NCI-H1436 treated with DMSO at 0.1 percent for 48 hours (cell line): ENCODE measurements at places on chromosomes 1 and 21.

DNA sequence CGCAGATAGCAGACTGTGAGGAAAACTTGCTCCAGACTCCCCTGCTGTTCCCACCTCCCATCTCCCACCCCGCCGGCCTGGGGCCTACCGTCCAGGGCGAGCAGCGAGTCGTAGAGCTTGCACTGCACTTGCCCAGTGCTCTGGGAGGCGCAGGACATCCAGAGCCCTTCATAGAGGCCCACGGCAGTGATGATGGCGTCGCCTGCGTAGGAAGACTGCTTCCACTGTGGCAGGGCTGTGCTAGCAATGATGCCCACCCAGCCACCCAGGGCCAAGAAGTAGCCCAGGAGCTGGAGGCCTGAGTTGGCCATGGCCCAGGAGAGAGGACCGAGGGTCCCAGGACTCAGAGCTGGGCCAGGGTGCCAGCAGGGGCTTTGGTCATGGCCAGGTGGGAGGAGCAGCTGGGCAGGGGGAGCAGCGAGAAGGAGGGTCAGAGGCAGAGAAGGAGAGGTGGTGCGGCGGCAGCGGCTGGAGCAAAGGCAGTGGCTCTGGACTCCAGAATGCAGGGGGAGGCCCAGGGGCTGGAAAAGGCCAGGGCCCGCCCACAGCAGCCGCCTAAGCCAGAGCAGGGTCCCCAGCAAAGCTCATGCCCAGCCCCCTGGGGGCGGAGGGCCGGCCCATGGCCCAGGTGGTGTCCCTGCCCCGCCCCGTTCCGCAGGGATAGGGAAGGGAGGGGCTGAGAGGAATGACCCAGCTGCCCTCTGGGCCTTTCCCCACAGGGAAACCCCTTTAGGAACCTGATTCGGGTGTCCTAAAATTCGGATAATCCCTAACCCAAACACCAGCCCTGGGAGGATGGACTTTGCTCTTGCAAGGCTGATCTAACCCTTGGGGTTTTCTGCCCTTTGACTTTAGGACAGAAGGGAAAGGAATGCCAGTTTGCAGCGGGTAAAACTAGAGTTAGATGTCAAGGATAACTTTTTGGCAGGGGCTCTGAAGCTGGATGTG is at the start of gene CLDN19:
CLDN19 (minus strand) TSS at position 484 of the 948 bp plus-strand sequence; CDS start at position 311, 173 bp downstream.
- no peak for DNase-seq

- no peak for DNase-seq
Observed at GRCh38 chr1:52955129-52955970, 28.3 kb downstream of the SCP2 start.

- DNase-seq = no peak
Observed at GRCh38 chr1:196777603-196778002, 3.0 kb downstream of the CFHR3 start.

DNA sequence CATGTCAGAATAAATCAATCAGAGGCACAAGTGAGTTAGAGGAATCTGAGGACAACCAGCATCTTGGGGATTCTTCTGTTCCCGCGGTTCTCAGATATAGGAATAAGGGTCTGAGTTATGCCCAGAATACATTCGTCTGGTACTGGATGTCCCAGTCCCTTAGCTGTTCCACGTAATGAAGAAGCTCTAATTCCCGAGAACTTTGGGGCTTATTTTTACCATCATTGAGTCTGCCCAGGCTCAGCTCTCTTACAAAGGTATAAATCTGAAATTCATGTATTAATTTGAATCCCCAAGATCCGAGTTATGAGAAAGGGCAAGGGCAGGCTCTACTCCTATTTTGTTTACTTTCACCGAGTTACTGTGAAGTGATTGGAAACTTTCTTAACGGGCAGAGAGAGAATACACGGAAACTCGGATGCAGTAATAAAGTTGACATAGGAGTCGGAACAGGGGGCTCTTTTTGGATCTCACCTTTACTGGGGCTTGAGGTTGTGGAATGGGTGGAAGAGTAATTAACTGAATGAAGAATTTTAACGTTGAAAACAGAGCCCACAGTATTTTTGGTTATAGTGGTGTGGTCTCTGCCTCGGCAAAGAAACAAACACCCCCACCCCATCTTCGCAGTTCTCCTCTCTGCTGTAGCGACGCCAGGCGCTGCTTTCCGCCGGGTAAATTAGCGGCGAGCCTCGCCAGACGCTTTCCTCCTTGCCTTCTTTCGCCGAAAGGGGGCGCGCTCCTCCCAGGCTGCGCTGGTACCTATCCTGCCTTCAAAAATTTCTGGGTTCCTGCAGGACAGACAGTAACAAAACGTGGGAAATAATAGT is 7.1 kb downstream of the PRRX1 start:
- no peak for DNase-seq

DNA sequence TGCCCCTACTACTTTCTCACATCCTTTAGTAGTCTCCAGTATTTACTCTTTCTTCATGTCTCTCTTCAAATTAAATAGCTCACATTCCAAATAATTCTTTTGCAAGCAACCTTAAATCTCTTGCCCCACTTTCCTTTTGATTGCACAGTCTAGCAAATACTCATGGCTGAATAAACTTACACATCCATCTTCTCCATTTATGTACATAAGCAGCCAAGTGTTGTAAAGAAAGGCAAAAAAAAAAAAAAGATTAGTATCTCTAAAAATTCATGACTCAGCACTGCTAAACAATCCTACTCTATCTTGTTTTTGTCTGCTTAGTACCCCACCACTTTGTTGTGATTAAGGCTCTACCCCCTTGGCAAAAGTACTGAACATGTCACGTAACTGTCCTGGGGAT is 42.6 kb downstream of the F13B start:
- no peak for DNase-seq

- no peak for DNase-seq
Observed at GRCh38 chr1:36778740-36779139, 255.6 kb downstream of the GRIK3 start.

DNA sequence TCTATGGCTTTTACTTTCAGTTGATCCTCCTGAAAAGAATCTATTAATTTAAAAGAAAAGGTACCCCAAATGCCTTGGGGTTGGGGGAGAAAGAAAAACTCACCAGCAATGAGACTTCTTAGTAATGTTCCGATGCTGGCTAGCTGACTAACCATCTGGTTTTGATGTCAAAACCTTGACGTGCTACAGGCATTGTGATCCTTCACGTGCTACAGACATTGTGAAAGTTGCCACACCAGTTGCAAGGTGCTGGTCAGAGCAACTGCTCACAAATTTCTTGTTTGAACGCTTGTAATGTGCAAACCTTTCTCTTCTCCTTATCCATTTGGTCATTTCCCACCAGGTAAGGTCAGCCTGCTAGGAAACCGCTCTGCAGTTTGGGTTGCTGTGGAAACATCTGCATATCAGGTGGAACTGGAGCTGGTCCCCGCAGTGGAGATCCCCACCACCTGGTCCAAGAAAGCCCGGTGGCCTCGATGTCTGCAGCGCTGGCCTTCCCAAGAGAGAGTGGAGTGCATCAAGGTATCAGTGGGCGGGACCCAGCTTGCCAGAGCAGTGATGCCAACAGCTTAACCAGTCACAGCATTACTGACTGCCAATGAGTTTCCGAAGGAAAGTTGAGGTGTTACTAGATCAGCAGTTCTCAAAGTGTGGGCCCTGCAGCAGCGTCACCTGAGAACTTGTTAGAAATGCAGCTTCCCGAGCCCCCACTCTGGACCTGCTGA is 16.1 kb downstream of the MAB21L3 start:
- DNase-seq = no peak

- DNase-seq = no peak
Observed at GRCh38 chr1:198978523-198978922, 339.7 kb downstream of the PTPRC start.

DNA sequence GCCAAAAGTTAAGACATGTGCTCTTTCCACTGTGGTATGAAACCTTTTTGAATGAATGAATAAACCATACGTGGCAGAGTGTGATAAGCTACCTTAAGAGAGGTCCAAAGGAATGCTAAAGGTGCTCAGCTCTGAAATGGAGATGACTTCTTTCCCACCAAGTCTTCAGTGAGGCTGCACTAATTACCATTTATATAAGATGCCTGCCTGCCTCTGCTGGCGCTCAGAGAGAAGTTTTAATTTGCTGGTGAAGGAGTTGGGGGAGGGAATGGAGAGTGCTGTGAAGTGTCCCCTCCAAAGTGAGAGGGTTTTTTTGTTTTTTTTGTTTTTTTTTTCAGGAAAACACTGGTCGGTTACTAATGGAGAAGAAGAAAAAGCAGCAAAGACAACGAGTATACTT is 559.0 kb downstream of the OMA1 start:
- no peak for DNase-seq

GRCh38 chr1:47627471-47628370 is 189.9 kb downstream of the FOXD2 start:
- DNase-seq = no peak

DNA sequence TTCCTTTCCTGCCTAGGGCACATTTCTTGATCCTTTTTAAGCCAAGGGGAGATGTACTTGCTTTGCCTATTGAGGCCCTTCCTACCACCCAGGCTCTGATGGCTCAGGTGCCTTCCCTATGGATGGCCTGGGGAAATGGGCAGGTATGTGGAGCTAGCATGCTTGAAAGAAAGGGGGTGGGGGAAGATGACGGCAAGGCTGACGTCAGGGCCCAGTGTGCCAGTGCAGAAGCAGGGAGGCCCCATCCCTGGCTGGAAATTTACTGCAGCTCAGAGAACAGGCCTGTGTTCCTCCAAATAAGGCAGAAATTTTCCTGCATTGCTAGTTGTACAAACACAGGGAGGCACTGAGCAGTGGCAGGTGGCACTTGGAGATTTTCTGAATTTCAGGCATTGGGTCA is 453.2 kb upstream of the VAMP3 start:
- DNase-seq = no peak

DNA sequence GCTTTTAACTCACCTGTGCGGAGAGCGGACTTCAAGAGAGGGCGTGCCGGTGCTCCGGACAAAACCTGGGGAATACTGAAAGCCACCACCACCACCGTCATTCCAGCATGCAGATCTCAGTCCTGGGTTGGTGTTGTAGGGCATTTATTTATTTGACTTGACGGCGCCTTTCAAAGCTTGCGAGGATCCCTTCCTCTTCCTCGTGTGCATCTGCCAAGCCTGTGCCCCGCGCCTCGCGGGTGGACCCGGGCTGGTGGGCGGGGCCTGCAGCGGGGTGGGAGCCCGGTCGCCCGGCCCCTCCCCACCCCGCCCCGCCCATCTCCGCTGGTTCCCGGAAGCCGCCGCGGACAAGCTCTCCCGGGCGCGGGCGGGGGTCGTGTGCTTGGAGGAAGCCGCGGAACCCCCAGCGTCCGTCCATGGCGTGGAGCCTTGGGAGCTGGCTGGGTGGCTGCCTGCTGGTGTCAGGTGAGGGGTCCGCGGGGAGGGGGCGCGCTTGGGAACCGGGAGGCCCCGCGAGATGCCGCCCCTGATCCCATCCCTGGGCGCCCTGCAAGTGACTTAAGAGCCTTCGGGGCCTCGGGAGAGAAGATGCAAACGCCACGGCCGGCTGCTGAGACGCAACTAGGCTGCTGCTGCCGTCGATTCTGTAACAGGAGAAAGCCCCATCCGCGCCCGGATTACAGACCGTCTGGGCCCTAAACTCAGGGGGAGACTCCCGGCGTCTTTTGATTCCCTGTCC is at the start of gene IL10RB:
IL10RB (plus strand) TSS at position 318 of the 739 bp plus-strand sequence; CDS start at position 417, 99 bp downstream.
- no peak for DNase-seq

GRCh38 chr1:89705901-89706699 is 73.2 kb downstream of the LRRC8C start:
- DNase-seq = no peak

DNA sequence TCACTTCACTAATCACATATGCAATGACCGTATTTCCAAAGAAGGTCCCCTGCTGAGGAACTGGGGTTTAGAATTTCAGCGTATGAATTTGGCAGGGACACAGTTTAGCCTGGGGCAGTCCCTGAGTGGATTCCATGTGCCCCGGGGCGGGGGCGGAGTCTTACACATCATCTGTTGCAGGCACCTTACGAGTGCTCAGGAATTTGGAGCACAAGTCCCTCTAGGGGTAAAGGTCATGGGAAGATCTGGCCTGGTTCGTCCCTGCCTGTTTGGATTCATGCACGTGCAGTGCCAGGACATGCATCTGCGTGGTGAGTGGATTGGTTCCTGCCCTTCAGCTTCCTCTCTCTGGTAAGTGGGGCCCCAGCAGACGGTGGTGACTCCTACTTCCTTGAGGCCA is 208.3 kb upstream of the C1orf174 start:
- DNase-seq = no peak

GRCh38 chr21:27192281-27192949 is 225.5 kb upstream of the ADAMTS5 start:
- DNase-seq = no peak

- DNase-seq = no peak
Observed at GRCh38 chr1:87976316-87976715, 647.6 kb downstream of the LMO4 start.

DNA sequence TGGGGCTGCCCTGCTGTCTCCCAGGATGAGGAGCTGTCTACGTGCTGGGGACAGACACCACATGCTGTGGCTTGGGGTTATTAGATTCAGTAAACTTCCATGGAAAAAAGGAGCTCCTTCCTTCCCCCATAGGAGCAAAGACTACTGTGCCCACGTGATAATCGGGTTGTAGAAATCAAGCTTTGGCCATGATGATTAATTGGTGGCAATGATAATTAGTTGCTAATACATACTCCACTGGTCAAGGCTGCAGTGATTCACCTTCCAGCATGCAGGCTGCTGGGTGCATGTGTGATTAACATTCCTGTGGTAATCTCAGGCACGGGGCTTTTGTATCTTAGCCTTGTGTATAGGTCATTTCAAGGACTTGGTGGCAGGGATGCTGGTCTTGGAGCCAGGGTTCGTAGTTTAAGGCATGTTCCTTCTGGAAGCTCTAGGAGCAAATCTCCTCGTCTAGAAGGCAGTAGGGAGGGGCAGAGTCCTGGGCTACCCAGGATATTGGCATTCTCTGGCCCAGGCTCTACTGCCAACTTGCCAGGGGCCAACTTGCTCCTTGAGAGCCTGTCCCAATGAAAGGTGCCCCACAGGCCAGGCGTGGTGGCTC is 41.4 kb downstream of the TMCO4 start:
- no peak for DNase-seq

GRCh38 chr1:218617986-218618385 is 272.9 kb downstream of the TGFB2 start:
- DNase-seq = no peak

GRCh38 chr1:53145942-53146708 is 3.7 kb upstream of the SLC1A7 start:
- DNase-seq = no peak
